ENCODE measurements at places on chromosomes 7 and 10.

DNA sequence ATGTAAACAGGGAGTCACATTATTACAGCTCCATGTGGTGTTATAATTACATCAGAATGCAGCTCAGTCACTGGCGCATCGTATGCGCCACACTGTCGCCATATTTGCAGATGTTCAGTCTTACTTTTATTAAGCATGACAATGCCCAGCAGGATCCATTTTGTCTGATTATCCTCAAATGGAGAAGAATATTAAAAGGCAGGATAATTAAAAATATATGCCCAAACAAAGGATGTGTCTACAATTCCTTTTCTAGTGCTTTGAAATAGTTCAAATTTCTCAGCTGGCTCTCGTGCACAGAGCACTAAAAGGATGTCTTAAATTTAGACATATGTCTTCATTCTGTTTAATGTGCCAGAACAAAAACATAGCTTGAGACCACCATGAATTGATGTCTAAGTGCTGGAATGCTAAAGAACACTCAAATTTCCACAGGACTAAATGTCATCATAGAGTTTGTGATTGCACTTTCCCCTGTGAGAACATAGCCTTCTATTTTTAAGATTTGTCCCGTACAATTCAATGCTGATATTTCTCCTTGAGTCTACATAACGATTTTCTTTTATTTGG lies 168.0 kb downstream of the DKK1 start:
- no peak for DNase-seq

DNA sequence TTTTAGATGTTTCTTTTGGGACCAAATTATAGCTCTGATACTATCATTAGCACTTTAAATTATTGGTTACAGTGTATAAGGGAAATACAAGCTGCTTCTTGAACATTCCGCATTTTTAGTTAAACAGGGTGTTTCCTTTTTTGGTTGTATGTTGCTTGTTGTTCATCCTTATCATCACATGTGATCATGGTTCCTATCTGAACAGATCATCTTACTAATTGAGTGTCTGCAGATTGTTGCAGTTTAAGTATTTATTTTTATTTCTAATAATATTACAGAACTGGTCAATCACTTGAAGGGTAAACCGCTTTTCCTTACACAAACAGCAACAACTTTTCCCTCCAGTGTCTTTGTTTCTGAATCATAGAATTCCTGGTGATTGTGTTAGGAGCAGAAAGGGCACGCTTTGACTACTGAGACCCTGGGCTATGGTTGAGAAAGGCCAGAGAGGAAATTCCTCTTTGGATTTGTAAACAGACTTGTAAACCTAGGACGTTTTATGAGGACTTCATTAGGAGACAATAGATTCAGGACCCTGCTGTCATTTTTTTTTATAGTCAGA lies 37.2 kb downstream of the CHN2 start:
- no peak for DNase-seq

DNA sequence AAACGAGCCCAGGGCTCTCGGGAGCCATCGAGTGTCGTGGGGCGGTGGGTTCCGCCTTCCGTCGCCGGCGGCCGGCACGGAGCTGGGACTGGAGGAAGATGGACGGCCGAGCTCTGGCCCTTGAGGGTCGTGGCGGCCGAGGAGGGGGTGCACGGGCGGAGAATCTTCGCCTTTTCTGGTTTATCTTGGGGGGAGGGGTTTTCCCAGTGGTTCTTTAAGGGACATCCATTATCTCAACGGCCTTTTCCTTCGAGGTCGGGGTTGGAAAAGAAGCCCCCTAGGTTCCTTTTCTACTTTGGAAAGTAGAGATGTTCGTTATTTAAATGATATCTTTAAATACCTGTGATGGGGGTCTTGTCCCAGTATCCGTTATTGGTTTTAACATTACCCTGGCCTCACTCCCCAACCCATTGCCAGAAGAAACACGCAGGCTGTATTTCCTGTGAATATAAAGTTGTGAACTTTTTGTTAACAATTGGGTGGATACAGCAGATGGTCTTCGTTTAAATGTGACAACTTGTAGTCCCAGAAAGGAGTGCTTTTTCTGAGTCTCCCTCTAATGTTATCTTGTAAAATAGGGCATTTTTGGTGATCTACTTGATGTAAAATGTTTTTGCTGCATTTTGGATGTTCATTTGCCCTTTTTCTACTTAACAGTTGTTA lies 765 bp downstream of the CCAR1 start:
- DNase-seq, result no peak

DNA sequence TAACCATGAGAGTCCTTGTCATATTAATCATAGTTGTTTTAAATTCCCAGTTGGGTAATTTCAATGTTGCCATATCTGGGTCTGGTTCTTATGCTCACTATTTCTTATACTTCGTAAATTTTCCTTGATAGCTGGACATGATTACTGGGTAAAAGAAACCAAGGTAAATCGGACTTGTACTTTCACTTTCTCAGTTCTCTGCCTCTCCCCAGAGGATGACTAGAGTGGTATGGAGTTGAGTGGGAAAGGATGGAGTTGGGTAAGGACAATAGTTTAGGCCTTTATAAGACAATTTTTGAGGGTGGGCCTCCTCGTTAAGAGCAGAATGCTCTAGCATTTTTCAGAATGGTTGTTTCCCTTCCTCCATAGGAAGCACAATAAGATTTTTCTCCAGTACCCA lies 106.1 kb downstream of the CRPPA start:
- no peak for DNase-seq

DNA sequence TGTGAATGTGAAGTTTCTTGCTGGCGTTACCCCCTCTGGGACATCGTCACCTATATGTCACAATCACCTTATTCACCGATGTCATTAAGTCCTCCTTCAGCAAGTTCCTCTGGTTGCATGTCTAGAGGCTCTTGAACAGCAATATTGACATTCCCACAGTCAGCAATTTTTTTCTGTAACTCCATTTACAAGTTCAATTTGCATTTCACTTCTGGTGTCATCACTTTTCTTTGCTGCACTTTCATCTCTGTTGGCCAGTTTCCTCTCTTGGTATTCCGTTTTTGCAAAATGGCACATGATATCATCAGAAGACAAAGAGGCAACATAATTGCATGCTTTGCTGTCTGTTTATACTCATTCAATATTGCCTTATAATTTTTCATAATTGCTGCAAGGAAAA lies 69.8 kb downstream of the SRI start:
- DNase-seq, result no peak

DNA sequence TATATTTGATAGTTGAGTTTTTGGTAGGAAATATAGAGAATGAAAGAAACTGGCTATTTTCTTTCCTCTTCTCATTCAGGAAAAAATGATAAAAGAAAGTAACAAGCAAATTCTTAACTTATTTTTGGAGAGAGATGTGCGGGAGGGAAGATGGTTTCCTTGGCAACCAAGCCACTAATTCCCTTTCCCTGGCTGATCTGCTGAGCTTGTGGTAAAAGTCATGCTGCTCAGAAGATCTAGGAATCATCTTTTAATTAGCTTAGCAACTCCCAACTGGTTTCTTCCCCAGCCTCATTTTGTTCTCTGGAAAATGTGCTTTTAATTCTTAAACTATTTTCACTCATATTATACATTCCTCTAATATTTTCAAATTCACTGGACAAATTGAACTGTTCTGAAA lies 11.8 kb downstream of the UROS start:
- no peak for DNase-seq

- no peak for DNase-seq
Observed at GRCh38 chr7:112185005-112185834, 21.0 kb downstream of the DOCK4 start.

DNA sequence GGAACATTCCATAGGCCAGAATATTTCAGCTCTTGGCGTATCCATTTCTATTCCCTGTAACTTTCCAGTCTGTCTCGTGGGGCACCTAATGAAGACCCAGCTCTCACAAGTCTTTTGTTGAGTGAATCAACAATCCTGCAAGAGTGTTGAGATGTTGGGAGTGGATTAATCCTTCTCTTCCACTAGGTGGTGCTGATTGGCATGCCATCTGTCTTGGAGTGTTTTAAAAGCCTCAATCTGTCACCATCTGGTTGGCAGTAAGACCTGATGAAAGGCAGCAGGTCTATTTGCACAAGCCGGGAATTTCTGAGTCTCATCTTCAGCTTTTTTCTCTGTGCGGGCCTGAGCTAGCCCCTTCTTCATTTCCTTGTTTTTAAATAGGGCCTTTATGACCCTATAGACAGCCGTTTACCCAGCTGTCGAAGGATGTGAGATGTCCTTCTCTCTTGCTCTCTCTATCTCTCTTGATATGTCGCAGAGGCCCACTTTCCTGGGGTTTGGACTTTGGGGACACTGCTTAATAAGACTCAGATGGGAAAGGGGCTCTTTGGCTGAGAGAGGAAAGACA lies 180.5 kb downstream of the ZNF365 start:
- DNase-seq, result no peak

GRCh38 chr7:64469673-64470072 lies 93.2 kb downstream of the ZNF680 start:
- no peak for DNase-seq
